ENCODE measurements at places on chromosomes 5 and 9.

- DNase-seq = no peak
Measured at GRCh38 chr5:113140837-113141671, 164.5 kb downstream of the DCP2 start.

- DNase-seq = peak; percentile 73
Measured at GRCh38 chr5:127492854-127493738, 24.3 kb upstream of the PRRC1 start.

GRCh38 chr9:136996361-136997292 lies at the start of gene CLIC3:
CLIC3 (minus strand) TSS chr9:136996568; CDS start chr9:136996543, 25 bp downstream.
- peak; percentile 36 for DNase-seq

DNA sequence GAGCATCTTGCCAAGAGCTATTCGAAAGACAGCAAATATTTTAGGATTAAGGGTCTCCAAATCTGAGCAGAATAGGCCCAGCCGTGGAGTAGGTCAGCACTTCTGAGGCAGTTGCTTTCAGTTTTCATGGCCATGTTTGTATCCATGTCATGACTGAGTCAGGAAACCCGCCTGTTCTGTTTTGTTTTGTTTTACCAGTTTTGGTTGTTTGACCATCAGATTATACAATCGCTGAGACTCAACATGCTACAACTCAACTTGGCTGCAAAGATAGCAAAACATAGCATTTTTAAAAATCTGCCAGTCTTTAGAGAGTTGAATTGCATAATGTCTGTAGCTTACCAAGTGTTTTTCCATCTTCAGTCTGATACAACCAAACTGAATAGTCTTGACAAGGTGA lies 185.1 kb upstream of the ZNF462 start:
- DNase-seq = no peak

- DNase-seq = no peak
Measured at GRCh38 chr9:135340726-135341475, 138.7 kb upstream of the PPP1R26 start.

DNA sequence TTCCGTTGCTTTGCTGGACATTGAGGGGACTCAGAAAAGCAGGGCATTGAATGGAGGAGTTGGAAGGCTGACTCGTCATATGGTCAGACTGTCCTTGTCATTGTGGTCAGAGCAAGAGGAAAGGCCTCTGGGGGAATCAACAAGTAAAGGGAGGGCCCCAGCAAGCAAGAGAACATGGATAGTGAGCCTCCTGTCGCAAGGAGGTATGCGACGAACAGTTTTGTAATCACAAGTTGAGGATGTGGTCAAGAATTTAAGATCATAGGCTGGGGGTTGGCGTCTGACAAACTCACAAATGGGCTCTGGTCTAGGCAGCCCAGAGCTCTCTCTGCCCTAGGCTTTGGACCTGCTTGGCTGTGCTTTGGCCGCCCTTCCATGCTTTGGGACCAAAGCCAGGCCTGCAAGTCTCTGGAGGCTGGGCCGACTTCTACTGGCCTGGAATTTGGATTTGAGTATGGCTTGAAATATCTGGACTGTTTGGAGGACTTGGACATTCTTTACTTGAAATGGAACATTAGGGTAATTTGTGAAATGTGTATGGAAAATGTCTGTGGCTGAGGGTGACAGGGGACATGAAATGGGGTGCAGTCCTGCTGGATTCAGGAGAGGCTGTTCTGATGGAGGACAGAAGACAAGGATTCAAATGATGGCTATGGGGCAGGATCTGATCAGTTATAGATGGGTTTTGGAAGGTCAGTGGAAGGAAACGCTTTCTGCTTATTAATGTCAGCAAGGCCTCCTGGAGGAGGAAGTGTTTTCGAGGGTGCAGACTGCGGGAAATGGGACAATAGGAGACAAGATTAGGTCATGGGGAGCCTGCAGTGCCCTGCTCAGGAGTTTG lies 19.2 kb upstream of the NDST1 start:
- DNase-seq = no peak

DNA sequence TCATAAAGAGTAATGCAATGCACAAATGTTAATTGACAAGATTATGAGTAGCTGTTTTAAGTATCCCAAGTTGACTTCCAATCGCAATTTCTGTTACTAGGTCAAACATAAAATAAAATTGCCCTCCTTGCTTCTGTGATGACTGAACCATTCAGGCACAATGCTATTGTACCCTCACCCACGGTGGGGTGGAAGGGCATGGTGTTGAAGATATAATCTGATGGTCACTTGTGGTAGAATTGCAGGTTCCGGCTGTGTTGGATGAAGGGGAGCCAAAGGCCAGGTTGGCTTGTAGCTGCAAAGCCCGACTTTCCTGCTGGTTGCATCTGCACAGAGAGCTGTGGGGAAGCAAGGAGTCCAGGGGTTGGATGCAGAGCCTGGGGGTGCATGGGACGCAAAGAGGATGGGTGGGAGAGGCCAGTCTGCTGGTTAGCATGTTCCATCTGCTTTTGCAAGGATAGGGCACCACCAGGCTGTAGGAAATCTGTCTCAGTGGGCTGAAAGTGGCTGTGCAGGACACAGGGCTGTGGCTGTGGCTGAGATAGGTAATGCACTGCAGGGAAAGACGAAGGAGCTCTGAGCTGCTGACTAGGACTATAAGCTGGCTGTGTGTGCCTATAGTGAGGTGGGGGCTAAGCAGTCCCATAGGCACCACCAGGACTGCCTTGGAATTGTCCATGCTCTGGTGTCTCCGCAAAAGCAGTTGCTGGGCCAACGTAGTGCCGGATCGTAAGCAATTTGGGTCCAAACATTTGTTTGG lies 31.5 kb upstream of the PUM3 start:
- DNase-seq = no peak

DNA sequence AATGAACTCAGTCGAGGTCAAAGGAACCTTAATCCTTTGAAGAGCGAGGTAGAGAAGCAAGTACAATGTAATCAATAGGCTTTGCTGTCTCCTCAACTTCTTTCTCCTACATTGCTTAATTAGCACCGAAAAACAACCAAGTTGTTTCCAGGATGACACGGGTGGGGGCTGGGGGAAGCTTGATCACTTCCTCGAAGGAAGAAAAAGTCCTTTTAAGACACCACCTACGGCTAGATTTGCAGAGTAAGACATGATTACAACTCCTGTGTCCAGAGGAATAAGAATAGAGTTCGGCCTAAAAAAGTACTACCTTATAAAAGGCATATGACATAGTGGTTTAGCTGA lies 811 bp upstream of the ARRDC3 start:
- DNase-seq = peak; percentile 60

- no peak for DNase-seq
Measured at GRCh38 chr5:160651692-160652645, 200.0 kb downstream of the ATP10B start.

- DNase-seq = no peak
Measured at GRCh38 chr9:21837501-21837900, 35.1 kb downstream of the MTAP start.

GRCh38 chr5:138032028-138032571 lies 779 bp downstream of the FAM13B start:
- DNase-seq = peak; percentile 91

GRCh38 chr9:125235804-125236519 lies 5.2 kb downstream of the HSPA5 start:
- peak; percentile 44 for DNase-seq

- DNase-seq = no peak
Measured at GRCh38 chr5:122182491-122182921, 53.2 kb downstream of the ZNF474 start.

- no peak for DNase-seq
Measured at GRCh38 chr5:5374009-5374715, 48.3 kb upstream of the ICE1 start.

DNA sequence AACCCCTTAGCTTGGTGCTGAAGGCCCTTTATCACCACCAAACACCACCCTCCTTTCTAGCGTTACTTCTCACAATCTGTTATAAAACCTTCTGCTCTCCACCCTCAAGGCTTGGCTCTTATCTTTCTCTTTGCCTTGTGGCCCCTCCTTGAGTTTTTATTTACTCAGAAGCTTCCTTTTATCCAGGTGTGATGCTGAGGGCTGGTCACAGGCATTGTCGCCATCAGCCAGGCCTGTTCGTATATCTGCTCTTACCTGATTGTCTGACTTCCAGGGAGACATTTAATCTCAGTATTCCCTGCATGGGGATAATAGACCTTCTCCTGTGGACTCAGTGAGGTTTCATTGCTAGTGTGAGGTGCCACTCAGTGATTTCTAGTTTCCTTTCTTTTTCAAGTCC lies 34.2 kb downstream of the MEGF10 start:
- no peak for DNase-seq

- DNase-seq = no peak
Measured at GRCh38 chr5:157747766-157748700, 4.5 kb downstream of the LSM11 start.

GRCh38 chr9:129650680-129651235 lies 8.8 kb upstream of the ASB6 start:
- no peak for DNase-seq

GRCh38 chr5:57172466-57173318 lies 1.2 kb upstream of the GPBP1 start:
- DNase-seq = peak; percentile 56

GRCh38 chr5:125257997-125258396 lies 511.6 kb upstream of the ZNF608 start:
- no peak for DNase-seq

- DNase-seq = no peak
Measured at GRCh38 chr9:126114409-126114760, 212.2 kb upstream of the MVB12B start.

- no peak for DNase-seq
Measured at GRCh38 chr9:135958485-135958884, 2.7 kb downstream of the UBAC1 start.

DNA sequence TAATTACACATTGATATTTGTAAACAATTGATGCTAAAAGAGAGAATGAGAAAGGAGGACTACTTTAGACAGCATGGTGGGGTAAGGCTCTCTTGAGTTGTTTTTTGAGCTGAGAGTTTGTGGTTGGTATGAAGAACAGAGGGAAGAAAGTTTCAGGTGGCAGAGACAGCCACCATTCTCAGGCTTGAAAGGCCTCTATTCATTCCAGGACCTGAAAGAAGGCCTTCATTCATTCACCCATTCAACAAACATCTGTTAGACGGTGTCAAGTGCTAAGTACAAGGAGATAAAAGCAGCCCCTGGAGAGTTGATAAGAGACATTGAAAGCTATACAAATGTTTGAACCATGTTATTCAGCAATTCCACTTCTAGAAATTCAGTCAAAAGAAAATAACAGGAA lies 21.7 kb upstream of the ADAM19 start:
- peak; percentile 32 for DNase-seq

GRCh38 chr9:106916466-106917235 lies 53.7 kb downstream of the ZNF462 start:
- no peak for DNase-seq

- DNase-seq = no peak
Measured at GRCh38 chr5:57676222-57677098, 193.8 kb upstream of the ACTBL2 start.

GRCh38 chr5:116137544-116138378 lies 52.9 kb downstream of the COMMD10 start:
- DNase-seq = peak; percentile 69

DNA sequence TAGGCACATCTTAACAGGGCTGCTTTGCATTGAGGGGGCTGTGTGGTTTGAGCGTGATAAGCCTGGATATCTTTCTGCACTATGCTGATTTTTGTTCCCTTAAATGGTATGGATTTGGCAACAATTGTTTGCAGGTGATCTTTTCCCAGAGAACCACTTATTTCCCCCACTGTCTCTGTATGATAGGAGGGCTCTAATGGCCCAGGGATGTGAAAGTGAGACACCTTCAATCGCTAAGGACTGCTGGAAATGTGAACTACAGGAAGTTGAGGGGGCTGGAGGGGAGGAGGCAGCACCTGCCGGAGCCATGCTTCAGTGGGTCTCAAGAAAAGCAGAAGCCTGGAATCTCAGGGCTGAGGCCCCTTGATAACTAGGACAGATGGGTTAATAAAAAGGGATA lies 29.4 kb downstream of the SYK start:
- DNase-seq = peak; percentile 92

DNA sequence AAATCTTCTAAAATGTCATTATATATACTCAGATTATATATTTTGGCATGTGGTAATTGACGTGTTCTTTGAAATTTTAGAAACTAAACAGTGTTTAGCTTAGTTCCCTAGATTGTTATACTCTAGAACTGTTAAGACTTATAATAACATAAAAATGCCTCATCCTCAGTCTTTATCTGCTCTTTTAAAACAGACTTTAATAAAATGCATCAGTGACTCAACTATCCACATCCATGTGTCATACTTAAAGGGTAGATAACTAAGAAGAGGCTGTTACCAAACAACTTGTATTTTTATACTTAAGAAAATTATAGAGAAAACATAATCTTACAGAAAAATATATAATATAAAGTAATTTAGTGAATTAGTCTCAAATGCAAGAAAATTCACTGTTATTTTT lies 15.2 kb downstream of the NFIL3 start:
- DNase-seq = no peak

DNA sequence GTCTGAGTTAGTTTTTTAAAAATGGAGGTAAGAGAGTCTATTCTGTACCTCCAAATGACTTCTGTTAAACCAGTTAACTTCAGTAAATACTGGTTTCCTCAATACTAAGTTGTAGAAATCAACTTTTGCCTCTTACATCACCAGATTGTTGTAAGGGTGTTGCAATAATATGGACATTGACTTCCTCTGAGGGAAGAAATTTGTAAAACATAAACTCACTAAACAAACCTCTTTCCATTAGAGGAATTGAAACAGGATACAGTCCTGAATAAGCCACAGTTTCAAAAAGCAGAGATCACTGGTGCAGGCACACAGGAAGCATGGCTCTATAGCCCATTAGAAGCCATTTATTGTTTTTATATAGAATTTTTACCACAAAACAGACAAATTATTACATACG lies 32.7 kb upstream of the SLCO6A1 start:
- no peak for DNase-seq

GRCh38 chr5:76489877-76490688 lies 87.0 kb downstream of the IQGAP2 start:
- DNase-seq = no peak

DNA sequence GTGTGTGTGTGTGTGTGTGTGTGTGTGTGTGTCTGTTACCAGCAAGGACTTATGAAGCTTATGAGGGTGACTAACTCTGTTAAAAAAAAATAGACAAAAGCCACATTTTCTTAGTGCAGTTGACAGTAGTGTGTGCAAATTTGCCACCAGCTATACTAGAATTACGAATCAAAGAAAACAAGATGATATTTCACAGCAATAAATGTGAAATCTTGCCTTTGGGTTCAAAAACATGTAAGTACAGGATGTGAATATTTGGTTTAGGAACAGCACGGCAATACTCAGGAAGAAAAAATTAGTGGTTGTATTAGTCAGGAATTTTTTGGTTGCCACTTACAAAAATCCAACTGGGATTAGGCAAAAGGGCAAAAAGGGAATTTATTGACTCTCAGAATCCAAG lies 117.4 kb downstream of the NPR3 start:
- no peak for DNase-seq

DNA sequence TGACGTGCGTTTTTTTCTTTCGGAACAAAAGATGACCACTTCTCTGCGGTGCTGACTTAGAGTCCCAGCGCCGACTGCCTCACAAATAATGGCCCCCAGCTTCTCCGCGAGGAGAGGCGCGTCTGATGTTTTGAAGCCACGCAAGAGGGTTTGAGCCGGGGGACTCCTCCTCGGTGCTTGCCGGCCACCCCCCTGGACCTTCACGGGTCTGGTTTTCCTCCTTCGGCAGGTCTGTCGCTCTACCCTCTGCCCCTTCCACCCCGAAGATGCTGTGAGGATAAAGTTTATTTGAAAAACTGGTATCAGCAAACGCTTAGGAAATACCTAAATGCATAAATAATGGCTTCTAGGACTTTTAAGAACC lies 584 bp downstream of the USP20 start:
- DNase-seq = peak; percentile 42

Measured in NAMALWA (cell line).